Fibroblast of skin of right quadriceps (primary cell): ENCODE measurements at places on chromosomes 16 and 17.

- no peak for DNase-seq
Measured at GRCh38 chr16:976389-976931, 5.1 kb upstream of the SOX8 start.

DNA sequence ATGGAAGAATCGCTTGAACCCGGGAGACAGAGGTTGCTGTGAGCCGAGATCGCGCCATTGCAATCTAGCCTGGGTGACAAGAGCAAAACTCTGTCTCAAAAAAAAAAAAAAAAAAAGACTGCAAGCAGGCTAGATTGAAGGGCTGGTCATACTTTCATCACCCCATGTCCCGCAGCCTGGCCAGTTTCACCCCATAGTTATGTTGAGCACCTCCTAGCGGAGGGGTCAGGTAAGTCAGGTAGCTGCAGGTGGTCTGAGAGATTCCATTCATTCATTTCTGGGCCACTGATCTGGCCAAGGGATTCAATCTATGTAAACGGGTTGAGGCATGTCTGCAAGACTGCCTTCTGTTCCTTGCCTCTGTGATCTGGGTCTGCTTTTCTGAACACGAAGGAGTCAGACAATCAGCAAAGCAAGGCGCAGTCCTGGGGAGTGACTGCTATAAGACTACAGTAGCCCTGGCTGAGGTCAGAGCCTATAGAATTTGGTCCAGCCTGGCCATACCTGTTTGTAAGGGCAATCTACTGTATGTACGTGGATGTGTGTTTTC is 23.6 kb upstream of the BPTF start:
- DNase-seq = no peak

DNA sequence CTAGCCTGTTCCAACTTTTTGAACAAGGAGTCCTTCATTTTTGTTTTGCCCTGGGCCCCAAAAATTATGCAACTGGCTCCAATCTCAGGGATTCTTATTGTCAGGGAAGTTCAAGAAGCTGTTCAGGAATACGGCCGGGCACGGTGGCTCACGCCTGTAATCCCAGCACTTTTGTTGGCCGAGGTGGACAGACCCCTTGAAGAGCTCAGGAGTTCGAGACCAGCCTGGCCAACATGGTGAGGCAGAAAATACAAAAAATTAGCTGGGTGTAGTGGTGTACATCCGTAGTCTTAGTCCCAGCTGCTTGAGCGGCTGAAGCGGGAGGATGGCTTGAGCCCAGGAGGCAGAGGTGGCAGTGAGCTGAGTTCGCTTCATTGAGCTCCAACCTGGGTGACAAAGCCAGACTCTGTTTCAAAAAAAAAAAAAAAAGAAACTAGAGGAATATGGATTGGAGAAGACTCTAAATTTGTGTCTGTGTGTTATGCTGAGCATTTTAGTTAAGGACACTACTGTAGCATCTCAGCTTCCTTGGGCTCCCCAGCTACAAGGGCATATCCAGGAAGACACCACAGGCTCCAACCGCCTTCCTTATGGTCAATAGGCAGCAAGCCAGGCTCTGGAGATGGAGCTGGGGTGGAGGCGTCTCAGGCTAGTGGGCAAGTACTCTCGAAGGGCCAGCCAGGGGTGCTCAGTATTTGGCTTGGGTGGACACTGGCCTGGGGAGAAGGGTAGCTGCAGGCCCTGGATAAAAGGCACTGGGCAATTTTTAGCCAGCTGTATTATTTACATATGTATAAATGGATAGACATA is 56.8 kb upstream of the CREBBP start:
- DNase-seq = no peak

DNA sequence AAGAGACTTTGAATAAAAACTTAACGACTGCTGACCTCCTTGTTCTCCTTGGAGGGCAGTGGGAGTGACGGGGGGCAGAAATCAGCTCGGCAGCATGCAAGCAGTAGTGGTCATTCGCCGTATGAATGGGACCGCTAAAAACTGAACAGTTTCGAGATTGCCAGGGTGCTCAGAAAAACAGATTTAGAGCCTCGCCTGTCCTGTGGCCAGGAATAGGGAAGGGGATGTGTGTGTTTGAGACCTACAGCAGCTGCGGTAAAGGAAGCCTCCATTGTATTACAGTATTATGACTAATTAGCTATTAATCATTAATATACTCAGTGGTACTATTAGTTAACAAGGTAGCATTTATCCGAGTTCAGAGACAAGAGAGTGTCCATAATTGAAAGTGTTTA is 670 bp upstream of the ZNF652 start:
- DNase-seq = no peak

DNA sequence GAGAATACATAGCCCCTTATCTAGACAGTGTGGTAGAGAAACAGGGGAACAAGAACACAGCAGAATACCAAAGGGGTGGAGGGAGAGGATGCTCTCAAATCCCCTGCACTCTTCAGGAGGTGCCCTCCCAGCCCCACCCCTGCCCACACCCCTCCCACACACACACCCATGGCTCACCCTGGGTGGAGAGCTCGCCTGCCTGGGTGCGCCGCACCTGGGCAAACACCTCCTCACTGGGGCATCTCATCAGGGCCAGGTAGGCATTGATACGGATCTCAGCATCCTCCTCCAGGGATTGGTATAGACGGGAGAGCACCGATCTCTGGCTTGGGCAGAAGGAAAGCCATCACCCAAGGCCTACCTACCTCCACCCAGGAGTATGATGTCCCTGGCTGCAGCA is 95.2 kb downstream of the LITAF start:
- no peak for DNase-seq

GRCh38 chr16:30666681-30667080 is 8.4 kb downstream of the FBRS start:
- no peak for DNase-seq

- DNase-seq = no peak
Measured at GRCh38 chr17:41913798-41914197, 5.0 kb downstream of the ACLY start.

DNA sequence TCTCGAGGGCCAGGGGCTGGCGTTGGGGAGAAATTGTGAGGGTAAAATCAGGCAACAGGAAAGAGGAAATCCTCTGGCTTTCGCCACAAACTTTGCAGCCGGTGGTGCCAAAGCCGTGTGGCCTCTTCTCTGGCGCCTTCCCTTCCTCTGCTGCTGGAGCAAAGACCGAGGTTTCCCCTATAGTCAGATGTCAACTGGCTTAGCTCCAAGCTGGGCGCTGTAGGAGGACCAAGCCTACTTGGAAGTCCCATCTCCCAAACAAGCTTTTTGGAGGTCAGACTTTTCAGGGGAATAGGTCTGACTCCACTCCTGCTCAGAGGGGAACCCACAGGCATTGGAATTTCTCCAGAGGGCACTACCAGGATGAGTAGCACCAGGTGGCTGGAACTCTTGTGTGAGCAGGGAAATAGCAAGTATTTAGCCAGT is 5.0 kb downstream of the IGFBP4 start:
- DNase-seq = no peak

DNA sequence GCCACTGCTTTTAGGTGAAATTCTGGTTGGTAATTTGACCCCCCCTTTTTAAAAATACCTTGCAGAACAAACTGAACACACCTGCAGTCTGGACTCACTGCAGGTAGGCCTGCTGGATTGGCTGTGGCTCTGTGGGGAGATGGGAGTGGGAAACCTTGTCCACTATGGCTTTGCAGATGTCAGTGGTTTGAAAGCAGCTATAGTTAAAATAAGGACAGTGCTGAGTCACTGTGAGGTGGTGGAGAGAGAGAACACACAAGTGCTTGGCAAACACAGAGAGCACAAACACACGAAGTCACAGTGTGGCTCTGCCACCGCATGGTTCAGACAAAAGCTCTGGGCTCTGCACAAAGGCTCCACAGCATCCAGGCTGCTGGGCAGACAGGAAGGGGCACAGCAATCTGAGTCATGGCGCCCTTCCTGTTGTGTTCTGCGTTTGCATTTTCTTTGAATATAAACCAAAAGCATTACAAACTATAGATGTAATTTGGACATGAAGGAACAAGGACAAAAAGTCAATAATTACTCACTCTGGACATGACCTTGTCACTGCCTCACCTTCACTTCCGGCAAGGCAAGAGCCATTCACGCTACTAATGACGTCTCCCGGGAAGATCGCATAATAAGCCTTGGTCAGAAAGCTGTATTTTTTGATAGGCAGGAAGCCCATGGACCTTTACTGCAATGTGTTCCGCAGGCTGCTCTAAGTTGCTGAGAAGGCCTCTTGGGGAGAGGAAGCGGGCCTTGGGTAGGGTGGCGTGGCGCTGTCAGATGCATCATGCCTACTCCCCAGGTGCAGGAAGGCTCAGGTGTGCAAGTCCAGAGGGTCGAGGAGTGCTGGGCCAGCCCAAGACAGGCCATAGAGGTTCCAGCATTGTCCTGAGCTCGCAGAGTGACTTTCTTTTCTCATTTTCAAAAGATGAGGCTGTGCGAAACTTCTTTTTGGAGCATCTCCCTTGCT is 60.1 kb upstream of the MED9 start:
- peak; percentile 57 for DNase-seq

DNA sequence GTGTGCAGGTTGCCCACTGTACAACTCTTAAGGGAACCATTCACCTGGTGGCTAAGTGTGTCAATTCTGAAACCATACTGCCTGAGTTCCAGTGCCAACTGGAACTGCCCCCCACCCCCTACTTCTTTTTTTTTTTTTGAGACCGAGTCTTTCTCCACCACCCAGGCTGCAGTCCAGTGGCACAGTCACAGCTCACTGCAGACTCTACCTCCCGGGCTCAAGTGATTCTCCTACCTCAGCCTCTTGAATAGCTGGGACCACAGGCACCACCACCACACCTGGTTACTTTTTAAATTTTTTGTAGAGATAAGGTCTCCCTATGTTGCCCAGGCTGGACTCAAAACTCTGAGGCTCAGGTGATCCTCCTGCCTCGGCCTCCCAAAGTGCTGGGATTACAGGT is 40.4 kb upstream of the DHX8 start:
- DNase-seq = no peak

DNA sequence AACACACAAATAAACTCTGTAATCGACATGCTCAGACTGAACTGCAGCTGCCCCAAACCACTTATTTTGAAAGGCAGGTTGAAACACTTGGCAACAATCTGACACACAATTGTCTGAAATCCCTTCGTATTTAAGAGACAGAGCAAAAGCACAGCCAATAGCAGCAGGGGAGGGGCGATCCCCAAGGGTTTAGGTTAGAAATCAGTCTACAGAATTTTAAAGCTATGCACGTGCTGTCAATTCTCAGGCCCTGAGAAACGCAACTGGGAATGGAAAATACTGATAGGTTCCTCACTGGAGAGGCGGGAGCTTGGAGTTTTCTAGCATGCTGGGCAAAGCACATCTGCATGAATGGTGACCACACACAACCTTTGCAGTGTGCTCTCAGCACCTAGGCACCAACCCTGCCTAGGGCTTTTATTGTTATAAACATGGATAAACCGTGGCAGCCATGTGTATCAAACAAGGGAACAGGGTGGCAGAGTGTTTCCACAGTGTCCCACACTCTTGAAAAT is 168.0 kb downstream of the AATF start:
- DNase-seq = no peak

DNA sequence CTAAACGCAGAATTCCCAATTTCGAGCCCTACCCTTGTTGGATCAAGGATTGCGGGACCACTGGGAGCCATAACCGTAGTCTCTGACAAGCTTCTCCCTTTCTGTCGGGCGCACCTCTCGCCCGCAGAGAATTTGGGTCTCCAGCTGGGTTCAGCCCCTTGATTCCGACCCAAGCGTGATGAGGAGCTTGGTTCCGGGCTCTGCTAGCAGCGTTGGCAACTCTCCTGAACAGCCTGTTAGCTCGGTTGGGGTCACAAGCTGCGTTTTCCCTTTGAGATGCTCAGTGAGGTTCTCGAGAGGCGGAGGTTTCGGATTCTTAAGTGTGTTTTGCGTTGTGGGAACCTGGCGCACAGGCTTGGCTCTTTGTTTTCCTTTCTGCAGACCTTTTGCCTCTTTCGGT is 655 bp downstream of the ATXN1L start:
- no peak for DNase-seq
